Activated naive CD4-positive, alpha-beta T cell (primary cell): ENCODE measurements at places on chromosomes 4 and X.

DNA sequence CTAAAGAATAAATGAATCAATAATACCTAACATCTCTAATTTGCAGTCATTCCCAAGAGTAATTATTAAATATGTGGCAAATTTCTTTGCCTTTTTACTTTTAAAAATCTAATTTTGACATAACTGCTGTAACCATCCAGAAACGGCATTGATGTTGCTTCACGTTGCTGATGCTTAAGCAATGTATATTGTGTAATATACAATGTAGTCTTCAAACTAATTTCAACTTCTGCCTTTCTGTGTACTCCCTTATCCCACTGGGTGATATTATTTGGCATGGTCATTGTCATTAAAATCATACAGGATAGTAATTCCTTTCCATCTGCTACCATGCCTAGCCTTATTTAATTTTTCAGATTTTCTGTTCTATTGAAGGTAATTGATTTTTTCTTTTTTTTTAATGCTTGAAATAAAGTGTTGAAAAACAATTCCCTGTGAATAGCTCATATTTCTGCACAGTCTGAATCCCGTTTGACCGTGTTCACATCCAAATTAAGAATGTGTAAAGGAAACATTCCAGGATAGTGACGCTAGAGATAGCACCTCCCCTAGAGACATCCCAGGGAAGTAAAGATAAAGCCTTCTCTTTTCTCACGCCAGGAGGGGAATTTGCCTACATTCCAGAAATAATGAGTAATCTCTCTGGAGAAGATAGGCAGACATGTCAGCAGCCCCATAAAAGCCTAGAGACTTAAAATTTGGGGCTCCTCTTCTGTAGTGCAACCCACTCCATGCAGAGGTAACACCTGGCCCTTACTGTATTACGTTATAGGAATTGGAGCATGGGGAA is 8.6 kb downstream of the FAM200B start:
- DNase-seq, result no peak

DNA sequence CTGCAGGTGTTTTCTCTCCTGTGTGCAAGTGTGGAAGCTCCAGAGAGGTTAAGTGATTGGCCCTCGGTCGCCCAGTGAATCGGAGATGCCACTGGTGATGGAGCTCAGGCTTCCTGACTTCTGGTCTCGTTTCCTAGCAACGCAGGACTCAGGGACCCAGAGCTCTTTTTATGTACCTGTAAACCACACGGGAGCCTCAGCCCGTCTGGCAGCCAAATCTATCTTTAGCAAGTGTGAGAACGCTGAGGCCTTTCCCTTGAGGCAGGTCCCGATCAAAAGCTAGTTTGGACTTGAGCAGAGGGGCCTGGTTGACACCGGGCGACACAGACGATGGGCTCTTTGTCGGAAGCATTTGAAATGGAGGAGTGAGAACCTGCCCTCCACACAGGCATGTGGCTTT is 116.8 kb downstream of the SORCS2 start:
- no peak for DNase-seq

GRCh38 chr4:53050361-53050774 is 188.3 kb downstream of the RASL11B start:
- no peak for DNase-seq

- no peak for DNase-seq
Measured at GRCh38 chr4:120685756-120686278, 236.7 kb downstream of the PRDM5 start.

DNA sequence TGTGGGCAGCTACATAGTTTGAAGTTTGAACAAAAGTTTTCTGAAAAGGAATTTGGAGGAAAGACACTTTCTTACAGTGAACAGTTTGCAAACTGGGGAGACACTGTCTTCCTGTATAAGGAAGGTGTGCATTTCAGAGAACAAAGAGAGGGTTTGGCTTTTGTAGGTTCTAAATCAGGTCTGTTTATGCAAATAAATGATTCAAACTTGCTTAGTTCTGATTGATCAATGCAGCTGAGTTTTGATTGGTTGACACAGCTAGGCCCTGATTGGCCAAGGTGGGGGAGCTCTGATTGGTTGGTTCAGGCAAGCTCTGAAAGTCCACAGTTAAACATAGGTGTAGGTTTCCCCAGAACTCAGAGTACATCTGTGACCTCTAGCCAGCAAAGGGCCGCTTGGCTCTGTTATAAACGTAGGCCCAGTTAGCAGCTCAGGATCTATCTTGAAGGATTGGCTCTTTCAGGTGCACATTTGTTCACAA is 63.0 kb upstream of the ENPP6 start:
- no peak for DNase-seq

DNA sequence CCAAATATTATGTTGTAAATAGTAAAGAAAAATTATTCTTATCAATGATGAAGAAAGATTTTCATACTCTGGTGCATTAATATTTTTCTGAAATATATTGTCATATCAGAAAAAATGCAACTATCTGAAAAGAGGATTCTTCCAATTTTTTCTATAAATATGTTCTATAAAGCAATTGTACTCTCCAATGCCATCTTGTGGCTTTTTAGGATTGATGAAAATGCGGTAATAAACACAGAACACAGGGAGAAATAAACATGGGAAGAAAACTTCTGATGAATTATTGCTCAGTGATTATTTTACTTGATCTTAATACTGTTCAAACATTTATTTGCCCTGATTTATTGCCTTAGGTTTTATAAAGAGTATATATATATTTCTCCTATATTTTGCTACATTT is 215.4 kb downstream of the IL1RAPL1 start:
- DNase-seq, result no peak

DNA sequence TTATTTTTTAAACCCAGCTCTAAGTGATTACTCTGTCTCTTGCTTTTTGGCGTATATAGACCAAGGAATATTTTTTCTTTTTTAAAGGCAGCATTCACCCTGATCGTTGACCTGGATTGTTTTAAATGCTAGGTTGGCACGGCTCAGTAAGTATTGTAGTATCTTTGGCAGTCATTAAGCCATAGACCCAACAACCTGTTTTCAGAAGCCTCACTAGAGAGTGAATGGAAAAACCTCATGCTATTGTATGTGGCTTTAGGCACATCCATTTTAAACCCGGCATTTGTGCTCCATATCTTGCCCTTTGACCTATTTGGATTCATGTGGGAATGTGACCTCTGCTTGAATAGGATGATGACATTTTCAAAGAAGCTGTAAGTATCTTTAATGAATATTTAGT is 183.9 kb downstream of the SNCA start:
- DNase-seq, result no peak

DNA sequence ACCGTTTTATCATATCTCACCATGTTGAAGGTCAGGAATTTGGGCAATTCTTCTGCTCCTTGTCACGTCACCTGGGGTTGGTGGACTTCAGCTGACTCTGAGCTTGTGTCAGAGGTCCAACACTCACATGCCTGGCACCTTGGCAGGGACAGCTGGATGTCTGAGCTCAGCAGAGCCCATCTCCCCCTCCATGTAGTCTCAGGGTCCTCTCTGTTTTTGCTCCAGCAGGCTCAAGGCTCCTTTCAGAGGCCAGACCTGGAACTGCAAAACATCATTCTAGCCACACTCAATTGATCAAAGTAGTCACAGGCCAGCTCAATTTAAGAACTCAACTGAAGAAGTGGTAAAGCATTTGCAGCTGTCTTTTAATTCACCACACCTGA is 45.4 kb downstream of the EDNRA start:
- no peak for DNase-seq

DNA sequence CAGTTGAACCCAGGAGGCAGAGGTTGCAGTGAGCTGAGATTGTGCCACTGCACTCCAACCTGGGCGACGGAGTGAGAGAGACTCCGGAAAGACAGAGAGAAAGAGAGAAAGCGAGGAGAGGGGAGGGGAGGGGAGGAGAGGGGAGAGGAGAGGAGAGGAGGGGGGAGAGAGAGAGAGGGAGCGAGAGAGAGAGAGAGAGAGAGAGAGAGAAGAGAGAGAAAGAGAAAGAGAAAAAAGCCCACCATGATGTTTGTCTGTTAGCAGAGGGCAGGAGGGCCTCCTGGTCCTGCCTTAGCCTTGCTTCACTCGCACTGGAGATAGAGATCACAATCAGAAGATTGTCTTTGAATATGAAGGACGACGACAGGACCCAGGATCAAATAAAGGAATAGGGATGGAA is 18.7 kb upstream of the BCORL1 start:
- no peak for DNase-seq

DNA sequence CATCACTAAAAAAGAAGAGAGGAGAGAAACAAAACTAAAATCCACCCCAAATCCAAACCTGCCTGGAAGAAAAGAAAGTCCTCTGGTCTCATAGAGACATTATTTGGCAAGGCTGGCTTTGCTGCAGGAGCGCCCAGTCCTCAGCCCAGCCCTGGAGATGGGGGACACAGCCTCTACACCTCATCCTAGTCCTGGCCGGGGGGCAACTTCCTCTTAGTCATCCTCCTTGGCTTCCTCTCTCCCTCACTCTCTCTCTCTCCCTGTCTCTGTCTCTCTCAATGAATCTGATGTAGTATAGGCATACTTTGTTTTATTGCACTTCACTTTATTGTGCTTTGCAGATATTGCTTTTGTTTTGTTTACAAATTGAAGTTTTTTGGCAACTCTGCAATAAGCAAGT is 55.8 kb upstream of the MAGEB10 start:
- DNase-seq, result no peak

GRCh38 chr4:102429553-102429952 is 71.6 kb upstream of the NFKB1 start:
- no peak for DNase-seq

- no peak for DNase-seq
Measured at GRCh38 chrX:11953615-11954014, 184.7 kb upstream of the FRMPD4 start.

GRCh38 chr4:834368-835147 is 8.6 kb upstream of the CPLX1 start:
- DNase-seq, result no peak

DNA sequence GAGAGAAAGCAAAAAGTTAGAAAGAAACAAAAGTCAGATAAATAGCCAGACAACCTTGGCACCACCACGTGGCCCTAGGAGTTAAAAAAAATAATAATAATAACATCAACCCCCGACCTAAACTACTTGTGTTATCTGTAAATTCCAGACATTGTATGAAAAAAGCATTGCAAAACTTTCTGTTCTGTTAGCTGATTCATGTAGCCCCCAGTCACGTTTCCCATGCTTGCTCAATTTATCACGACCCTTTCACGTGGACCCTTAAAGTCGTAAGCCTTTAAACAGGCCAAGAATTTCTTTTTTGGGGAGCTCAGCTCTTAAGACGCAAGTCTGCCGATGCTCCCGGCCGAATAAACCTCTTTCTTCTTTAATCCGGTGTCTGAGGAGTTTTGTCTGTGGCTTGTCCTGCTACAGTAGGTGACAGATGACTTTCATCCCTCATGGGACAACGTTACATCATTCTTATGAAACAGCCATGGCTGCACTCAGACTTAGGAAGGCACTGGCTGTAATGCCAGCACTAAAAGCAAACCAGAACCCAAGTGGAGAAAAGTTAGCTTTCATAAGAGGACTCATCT is 520 bp downstream of the ACOX3 start:
- DNase-seq, result no peak

DNA sequence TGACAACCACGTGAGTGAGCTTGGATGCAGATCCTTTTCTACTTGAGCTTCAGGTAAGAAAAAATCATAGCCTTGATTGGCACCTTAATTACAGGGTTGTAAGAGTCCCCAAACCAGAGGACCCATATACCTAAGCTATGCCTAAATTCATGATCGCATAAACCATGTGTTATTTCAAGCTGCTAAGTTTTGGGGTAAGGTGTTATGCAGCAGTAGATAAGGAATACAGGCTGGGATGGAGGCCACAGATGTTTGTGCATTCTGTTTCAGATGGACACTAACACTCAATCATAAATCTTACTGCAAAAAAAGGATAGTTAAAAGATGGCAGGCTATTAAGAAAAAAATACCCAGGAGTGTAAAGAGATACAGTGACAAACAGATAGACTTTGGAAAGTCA is 112.3 kb downstream of the ASB9 start:
- DNase-seq, result no peak

DNA sequence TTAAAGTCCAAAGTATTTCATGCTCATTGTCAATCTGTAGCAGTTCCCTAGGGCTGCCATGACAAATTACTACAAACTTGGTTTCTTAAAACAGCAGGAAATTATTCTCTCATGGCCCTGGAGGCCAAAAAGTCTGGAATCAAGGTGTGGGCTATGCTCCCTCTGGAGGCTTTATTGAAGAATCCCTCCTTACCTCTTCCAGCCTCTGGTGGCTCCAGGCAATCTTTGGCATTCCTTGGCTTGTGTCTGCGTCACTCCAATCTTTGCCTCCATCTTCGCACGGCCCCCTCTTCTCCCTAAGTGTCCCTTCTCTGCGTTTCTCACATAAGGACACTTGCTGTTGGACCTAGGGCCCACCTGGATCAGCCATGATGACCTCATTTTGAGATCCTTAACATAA is 170.4 kb downstream of the SMIM20 start:
- DNase-seq, result no peak

- no peak for DNase-seq
Measured at GRCh38 chr4:176638992-176639391, 153.7 kb downstream of the VEGFC start.

GRCh38 chrX:38327775-38328081 is 419 bp upstream of the RPGR start:
- DNase-seq, result no peak

DNA sequence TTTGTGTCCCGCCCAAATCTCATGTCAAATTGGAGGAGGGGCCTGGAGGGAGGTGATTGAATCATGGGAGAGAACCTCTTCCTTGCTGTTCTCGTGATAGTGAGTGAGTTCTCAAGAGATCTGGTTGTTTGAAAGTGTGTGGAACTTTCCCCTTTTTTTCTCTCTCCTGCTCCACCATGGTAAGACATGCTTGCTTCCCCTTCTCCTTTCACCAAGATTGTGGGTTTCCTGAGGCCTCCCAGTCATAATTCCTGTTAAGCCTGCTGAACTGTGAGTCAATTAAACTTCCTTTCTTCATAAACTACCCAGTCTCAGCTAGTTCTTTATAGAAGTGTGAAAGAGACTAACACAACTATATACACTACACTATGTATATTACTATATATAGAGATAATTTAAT is 697.8 kb upstream of the HS3ST1 start:
- no peak for DNase-seq

- DNase-seq, result no peak
Measured at GRCh38 chr4:78312989-78313753, 238.4 kb upstream of the ANXA3 start.

DNA sequence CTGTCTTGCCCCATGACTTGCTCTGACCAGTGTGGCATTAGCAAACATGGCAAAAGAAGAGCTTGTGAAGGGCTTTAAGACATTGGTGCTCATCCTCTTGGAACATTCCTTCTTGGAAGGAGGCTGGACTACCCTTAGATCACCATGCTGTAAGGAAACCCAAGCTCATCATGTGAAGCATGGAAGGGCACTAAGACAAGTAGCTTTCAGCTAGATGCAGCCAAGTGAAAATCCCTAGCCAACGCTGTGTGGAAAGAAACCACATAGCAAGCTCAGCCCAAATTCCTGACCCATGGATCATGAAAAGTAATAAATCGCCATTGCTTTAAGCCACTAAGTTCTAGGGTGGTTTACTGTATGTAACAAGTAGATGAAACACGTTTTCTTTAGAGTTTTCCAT is 12.4 kb upstream of the PACRGL start:
- DNase-seq, result no peak

GRCh38 chr4:112277705-112278448 is 7.8 kb downstream of the TIFA start:
- DNase-seq, result no peak

- no peak for DNase-seq
Measured at GRCh38 chr4:159506801-159507517, 404.1 kb downstream of the RAPGEF2 start.

- DNase-seq, result no peak
Measured at GRCh38 chr4:2266181-2266580, 4.3 kb upstream of the MXD4 start.
